IMR-90 (cell line): ENCODE measurements at places on chromosomes 2 and 18. TPM values are rescaled to one million over a fixed set of nuclear protein-coding genes. Genes with fewer than 3 reads are reported as not detected.

Gene COL4A4
- total RNA-seq, result 0.28 TPM in 1 of 2 replicates, not detected in the other

Gene SIX2
- total RNA-seq, result not detected in 2 replicates

Gene NBAS
- total RNA-seq, result 88.9 and 105 TPM in 2 replicates

Gene FBXO48
- 0.18 and 0.28 TPM in 2 replicates for total RNA-seq

DNA sequence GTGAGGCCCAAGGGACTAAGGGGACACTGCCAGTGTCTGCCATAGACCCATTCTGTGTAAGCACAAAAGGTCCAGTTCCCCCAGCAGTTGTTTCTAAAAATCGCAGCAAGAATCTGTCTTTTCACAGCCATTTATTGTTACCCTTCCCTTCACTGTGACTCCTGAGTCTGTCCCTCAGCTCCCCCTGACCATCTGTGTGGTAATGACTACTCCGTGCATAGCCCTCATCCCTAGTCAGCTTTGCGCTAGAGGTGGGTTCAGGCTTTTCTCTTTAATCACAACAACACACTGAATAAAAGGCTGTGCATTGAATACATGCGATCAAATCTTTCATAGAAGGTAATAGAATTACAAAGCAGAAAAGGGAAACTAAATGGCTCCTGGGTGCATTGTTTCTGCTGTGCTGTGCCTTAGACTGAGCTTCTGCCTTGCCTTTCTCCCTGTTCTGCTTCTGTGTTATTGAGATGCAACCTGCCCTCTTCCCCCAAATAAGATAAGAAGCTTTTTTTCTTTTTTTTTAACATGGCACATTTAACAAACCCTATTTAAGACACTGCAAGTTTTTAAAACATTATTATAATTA is 836.0 kb upstream of the CDH2 start:
- DNase-seq, result no peak

GRCh38 chr2:136112317-136113208 is 5.4 kb downstream of the CXCR4 start:
- no peak for DNase-seq

- DNase-seq, result no peak
Observed at GRCh38 chr2:56590611-56591010, 406.8 kb downstream of the CCDC85A start.

GRCh38 chr2:241235859-241236593 is 47.5 kb downstream of the ANO7 start:
- DNase-seq, result no peak

- no peak for DNase-seq
Observed at GRCh38 chr2:158270536-158270935, 168.9 kb downstream of the UPP2 start.

DNA sequence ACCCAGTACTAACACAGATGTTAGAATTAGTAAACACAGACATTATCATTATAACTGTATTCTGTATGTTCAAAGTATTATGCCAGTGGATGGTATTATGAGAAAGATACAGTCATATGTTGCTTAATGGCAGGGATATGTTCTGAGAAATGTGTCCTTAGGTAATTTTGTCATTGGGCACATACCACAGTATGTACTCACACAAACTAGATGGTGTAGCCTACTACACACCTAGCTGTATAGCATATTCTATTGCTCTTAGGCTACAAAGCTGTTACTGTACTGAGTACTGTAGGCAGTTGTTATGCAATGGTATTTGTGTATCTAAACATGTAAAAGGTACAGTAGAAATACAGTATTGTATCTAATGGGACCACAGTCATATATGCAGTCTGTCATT is 53.8 kb downstream of the GTF3C3 start:
- no peak for DNase-seq

GRCh38 chr2:121197369-121198091 is 87.5 kb downstream of the TFCP2L1 start:
- DNase-seq, result peak; percentile 35

DNA sequence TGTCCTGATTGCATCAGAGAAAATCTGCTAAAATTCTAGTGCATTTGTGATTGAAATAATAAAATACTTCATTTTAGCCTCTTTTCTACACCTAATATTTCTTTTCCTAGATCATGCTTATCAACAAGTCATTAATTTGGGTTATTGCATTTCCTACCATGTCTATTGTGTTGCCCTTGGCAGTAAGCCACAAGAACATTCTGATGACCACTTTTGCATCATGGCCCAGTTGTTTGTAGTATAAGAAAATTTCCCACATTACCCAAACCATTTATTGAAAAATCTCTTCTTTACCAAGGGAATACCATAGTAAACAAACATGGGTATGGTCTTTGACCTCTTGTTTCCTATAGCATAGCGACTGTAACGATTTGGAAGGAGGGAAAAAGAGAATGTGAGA is 76.3 kb downstream of the R3HDM1 start:
- DNase-seq, result peak; percentile 23

DNA sequence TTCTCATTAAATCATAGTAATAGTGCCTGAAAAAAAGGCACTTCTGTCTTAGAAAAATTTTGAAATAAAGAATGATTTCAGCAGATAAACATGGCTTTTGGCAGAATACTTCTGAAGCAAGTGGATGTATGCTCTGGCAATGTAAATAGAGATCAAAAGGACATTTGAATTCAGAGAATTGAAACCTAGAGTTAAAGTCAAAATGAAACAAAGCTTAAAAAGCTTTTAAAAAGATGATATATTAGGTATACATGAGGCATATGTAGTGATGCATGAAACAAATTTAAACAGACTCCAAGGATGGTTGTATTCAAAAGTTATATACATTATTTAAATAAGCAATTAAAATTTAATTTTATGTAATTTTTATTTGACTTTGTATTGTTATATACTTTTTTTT is 1344.5 kb upstream of the TMEFF2 start:
- DNase-seq, result no peak

- no peak for DNase-seq
Observed at GRCh38 chr2:104406261-104406726, 447.6 kb upstream of the POU3F3 start.

DNA sequence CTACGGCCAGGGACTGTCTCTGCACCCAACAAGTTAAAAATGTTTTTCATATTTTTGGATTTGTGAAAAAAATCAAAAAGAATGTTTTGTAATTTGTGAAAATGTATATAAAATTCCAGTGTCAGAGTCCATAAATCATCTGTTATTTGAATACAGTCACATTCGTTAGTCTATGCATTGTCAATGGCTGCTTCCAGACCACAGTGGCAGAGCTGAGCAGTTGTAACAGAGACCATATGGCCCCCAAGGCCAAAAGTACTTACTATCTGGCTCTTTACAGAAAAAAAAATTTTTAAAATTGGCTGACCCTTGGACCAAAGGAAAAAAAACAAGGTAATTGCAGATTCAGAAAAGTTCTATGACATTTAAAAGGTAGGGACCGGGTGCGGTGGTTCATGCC is 86.7 kb upstream of the ATL2 start:
- DNase-seq, result no peak

GRCh38 chr2:239566162-239566994 is 165.6 kb upstream of the HDAC4 start:
- no peak for DNase-seq

GRCh38 chr2:33836628-33837027 is 237.5 kb upstream of the FAM98A start:
- DNase-seq, result no peak
